WERI-Rb-1 (cell line): ENCODE measurements at places on chromosomes 6 and 20.

DNA sequence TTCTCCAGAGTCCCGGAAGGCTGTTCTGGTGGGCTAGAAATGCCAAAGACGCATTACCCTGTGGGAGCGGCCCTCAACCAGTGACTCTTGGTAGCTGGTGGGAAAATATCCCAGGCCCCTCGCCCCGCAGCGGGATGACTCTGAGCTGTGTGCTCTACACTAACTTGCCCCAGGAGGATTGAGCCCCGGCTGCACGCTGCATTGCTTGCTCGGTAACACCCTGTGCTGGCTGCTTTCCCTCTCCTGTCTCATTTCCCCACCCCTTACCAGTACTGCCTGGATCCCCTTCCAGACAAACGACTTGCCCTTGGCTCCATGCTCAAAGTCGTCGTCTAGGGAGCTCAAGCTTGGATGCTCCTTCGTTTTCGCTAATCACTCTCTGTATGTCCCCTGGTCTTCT, 411.8 kb upstream of the SULF2 start:
- DNase-seq: no peak

DNA sequence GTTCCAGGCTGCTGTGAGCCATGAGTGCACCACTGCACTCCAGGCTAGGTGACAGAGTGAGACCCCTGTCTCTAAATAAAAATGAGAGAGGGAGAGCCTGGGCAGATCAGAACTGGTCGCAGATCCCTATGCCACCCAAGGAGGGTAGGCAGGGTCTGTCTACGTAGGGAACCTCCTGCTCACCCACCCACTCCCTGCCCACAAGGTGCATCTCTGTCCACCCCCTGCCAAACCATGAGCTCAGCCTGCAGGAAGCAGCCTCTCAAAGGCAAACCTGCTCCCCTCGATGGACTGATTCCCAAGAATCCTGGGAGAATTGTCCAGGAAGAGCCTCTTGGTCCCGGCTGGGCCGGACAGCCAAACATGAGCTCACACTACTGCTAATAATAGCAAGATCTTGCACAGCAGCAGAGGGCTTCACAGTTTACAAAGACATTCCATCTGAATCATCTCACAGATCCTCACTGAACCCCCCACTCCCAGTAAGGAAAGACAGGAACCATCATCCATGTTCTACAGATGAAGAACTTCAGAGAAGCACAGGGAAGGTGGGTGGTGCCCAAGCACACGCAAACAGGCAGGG, 27.8 kb upstream of the TLDC2 start:
- DNase-seq: no peak

DNA sequence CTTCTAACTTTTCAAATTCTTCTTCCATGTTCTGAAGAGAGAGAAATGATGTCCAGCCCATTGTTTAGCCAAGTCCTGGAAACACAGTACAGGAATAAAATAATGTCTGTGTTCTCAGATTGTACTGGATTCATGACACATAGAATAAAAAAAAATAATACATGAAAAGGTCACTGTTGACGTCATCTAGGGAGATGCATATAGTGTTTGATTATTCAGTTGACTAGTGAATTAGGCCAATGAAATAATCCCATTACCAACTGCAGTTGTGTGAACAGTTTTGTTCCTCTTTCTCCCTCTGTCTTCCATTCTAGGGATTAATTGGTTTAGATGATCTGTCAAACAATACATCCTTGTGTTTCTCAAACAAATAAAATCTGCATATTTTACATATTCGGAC, 222.8 kb downstream of the ALDH8A1 start:
- DNase-seq: no peak

GRCh38 chr6:54860132-54860531, 13.6 kb downstream of the FAM83B start:
- DNase-seq: no peak

DNA sequence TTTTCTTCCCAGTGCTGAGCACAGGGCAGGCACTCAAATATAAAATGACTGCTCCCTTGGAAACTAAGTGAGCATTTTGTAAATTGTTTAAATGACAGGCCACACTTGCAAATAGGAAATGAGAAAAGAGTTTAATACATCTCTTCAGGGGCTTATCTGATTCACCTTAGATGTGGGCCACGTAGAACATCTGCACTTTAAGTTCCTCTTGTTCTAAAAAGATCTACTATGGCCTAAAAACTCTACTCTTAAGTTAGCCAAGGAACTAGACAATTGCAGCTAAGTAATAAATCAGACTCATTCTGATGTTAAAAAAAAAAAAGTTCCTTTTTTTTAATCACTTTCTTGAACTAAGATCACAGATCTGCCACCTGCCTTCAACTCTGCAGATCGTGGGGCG, 126.3 kb downstream of the KIF16B start:
- no peak for DNase-seq

- DNase-seq: no peak
These were observed 91.4 kb downstream of the EDN1 start for GRCh38 chr6:12381587-12381986.

GRCh38 chr6:32622545-32623401, 14.4 kb upstream of the HLA-DQA1 start:
- DNase-seq: peak; percentile 66

DNA sequence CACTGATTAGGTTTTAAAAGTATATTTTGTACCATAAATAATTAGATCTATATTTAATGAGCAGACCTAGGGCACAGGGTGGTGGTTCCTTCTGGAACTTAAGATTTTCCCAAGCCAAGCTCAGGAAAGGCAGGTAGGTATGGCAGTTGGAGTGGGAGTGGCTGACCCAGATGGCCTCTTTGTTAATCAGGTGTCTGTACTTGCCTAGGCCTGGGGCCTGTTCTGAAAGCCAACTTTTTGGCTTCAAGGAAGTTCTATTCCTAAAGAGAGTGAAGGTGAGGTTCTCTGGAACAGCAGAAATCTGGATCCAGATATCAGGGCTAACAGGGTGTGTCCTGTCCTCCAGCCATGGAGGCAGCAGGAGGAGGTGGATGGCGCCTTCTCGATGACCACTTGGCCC, 44.9 kb downstream of the VEGFA start:
- DNase-seq: no peak
